ENCODE measurements at places on chromosomes 5 and 9. TPM values are rescaled to one million over a fixed set of nuclear protein-coding genes. Genes with fewer than 3 reads are reported as not detected.

GRCh38 chr9:127578952-127579853 lies 32.9 kb upstream of the STXBP1 start:
- DNase-seq: peak; percentile 98

GRCh38 chr9:1989500-1989899 lies 25.6 kb upstream of the SMARCA2 start:
- DNase-seq: no peak

DNA sequence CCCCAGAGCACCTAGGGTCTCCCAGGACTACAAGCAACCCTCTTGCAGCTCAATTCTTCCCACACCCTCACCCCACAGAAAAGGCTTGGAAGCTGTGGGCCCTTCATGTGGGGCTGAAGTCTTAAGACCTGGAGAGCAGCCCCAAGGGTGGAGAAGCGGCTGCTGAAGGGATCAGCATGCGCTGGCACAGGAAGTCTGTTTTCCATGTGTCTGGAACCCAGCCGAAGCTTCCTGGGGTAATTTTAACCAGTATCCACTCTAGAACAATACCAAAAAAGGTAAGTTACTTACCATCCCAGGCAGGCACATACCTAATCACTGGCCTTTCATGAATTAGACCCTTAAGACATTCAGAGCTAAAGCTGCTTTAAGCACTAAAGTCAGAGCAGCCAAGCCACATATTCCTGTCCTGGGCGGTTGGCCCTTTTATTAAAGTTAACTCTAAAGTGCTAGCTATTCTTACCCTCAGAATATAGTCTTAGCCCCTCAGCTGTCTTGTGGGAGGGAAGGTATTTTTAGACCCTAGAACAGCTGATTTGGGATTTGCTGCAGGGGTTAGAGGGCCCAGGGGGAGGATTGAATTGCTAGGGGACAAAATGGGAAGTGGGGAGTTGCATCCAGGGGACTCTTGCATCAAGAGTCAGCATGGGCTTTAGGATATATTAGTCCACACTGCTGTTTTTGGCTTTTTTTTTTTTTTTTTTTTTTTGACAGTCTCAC lies 6.9 kb downstream of the IL17B start:
- no peak for DNase-seq

MARCOL gene
- polyA plus RNA-seq: not detected

KIAA0825 gene
- polyA plus RNA-seq: 0.46 TPM

DNA sequence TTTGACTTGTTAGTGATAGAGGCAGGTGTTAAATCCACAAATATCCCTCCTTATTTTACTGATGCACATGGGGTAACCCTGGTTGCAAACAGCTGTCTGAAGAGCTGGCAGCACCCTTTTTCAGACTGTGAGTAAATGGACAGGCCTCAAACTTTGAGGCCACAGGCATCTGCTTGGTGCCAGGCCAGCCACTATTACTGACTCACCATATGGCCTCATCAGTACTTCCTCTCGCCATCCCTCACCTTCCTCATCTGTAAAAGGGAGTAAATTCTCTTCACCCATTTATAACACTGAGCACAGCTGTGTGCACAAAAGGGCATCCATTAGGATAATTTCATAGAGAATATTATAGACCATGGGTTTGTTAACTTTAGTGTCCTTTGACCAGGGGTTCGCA lies 11.9 kb upstream of the TNIP1 start:
- peak; percentile 86 for DNase-seq
